ENCODE measurements at places on chromosomes 3 and 15.
A peak's percentile ranks its signal among the peaks of the same experiment; 100 is the strongest.

DNA sequence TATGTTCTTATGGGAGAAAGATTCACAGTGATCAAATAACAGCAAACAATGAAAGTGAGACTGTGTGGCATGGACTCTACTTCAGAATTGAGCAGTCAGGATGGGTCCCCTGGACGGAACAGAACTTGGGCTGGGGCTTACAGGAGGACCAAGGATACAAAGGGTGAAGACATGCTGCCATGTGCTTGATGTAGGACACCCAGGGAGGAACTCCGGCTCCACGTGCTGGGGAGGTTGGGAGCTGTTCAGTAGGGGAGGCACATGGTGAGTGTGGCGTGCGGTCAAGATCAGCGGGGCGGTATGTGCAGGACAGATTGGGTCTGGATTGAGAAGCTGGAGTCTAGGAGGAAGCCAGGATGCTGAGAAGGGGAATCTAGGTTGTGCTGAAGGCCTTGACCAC, 32.6 kb downstream of the PPCDC start:
- ATAC-seq = no peak

DNA sequence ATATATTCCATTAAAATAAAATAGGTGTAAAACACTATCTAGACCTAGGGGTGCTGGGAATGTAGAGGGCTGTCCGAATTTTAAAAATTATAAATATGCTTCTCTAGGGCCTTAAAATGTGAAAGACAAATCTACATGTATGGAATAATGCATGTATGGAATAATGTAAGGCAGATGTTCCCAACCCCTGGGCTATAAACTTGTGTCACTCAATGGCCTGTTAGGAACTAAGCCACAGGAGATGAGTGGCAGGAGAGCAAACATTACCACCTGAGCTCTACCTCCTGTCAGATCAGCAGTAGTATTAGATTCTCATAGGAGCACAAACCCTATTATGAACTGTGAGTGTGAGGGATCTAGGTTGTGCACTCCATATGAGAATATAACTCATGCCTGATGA, 482.6 kb upstream of the TGFBR2 start:
- no peak for ATAC-seq

GRCh38 chr3:135228201-135228600, 433.1 kb downstream of the EPHB1 start:
- no peak for ATAC-seq

GRCh38 chr15:78429477-78429876, 8.5 kb upstream of the IREB2 start:
- ATAC-seq = no peak

DNA sequence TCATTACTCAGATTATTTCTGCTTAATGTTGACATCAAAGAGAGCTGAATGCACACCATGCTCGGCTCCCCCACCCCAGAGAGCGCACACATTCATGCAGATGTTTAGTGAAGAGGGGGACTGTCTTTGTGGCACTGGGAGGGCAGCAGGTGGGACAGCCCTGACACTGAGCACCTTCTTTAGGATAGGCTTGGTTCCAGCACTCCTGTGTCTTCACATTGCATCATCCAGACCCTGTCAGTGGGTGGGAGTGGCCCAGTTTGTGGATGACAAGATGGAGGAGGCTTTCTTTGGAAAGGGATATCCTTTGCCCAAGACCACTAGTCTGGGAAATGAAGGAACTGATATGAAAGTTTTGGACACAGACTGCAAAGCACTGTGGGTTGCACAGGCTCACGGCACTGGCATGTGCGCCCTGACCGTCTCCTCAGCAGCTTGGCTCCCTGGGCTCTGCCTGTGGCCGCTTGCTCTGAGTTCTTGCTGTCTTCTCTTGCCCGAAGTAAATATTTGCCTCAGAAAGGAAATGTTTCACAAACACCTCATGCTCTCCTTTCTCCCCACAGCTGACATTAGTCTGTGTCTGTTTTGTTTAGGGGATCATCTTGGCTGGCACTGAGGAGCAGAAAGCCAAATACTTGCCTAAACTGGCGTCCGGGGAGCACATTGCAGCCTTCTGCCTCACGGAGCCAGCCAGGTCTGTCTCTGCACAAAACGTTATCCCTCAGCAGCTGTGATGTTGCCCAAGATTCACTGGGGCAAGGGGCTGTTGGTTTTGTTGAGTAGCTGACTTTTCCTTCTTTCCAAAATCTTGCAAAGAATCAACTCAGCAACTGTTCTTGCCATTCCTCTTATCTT, 16.6 kb downstream of the ACAD9 start:
- ATAC-seq = no peak

DNA sequence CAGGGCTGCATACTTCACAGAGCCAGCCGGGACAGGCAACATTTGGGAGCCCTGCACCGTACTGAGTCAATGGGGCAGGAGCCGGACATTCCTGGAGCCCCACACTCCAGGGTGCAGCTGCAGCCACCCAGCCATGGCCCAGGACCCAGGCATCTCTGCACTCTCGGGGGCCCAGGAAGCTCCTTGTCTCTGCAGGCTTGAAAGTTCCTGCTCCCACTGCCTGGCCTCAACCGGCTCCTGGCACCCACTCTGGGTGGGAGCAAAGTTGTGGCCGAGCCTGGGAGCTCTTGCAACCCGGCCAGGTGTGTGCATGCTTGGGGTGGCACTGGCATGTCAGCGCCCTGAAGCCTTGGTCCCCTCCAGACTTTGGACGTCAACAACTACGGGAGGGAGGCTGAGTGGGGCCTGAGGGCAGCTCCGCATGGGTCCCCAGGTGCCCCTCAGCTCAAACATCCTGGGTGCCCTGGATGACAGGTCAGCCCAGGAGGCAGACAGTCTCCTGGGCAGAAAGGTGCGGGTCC, 833.5 kb upstream of the CADM2 start:
- ATAC-seq = peak; percentile 39

- ATAC-seq = no peak
These were observed 7.8 kb upstream of the C3orf52 start for GRCh38 chr3:112078125-112079083.

GRCh38 chr3:3801494-3801841, 2.2 kb downstream of the LRRN1 start:
- ATAC-seq = no peak

DNA sequence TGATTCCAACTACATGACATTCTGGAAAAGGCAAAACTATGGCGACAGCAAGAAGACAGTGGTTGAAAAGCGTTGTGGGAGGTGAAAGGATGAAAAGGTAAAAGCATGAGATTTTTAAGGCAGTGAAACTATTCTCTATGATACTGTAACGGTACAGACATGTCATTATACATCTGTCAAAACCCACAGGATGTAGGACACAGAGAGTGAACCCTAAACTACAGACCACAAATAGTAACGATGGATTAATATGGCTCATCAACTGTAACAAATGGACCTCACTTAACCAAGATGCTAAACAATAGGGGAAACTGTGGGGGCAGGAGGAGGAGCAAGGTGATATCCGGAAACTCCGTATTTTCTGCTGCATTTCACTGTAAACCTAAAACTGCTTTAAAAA, 39.1 kb downstream of the MYO9A start:
- ATAC-seq = peak; percentile 73

GRCh38 chr3:78148986-78149717, 1109.3 kb downstream of the ROBO2 start:
- ATAC-seq = no peak

GRCh38 chr15:68228971-68229385, 550 bp downstream of the CLN6 start:
- peak; percentile 0 for ATAC-seq

DNA sequence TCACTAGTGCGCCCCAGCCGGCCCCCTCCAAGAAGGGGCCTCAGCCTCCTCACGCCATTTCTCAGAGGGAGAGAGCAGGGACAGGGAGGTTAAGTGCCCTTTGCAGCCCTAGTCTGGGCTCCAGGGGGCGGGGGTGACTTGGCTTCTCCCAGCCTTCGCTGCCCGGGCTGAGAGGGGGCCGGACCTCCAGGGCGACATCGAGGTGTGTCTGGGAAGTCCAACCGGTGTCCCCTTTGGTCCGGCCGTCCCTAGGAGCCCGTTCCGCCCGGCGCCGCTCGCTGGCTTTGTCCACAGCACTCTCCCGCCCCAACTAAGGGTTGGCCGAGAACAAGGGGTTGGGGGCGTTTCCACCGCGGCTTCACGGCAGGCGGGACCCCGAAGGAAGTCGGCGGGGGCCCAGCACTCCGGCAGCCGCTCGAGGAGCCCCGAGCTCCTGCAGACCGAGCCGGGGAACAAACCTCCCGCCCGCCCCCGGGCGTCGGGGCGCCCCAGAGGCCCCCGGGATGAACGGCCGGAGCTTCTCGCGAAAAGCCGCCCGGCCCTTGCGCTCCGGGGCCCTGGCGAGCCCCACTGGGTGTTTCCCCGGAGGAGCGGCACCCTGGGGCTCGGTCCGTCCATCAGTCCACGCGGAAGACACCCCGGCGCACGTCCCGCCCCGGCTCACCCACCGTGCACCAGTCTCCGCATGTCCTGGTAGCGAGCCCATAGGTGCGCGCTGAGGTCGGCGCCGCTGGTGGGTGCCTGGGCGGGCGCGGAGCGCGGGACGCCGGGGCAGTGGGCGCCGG, 627 bp downstream of the NT5DC2 start:
- ATAC-seq = no peak
